ENCODE measurements at places on chromosomes 16 and 17.
A peak's percentile ranks its signal among the peaks of the same experiment; 100 is the strongest.

DNA sequence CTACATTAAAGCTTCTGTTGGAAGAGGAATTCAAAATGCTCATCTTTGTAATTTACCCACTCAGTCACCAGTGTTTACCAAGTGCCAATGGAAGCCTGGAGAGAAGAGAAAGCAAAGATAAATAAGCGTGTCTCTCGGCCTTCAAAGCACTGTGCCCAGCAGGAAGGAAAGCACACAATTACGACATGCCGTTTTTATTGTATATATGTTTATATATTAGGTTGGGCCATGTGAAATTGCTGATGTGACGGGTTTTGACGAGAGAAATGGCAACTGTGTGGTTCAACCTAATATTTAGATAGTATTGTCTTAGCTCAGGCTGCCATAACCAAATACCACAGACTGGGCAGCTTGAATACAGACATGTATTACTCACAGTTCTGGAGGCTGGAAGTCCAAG lies 79.3 kb upstream of the HSBP1 start:
- no peak for DNase-seq

DNA sequence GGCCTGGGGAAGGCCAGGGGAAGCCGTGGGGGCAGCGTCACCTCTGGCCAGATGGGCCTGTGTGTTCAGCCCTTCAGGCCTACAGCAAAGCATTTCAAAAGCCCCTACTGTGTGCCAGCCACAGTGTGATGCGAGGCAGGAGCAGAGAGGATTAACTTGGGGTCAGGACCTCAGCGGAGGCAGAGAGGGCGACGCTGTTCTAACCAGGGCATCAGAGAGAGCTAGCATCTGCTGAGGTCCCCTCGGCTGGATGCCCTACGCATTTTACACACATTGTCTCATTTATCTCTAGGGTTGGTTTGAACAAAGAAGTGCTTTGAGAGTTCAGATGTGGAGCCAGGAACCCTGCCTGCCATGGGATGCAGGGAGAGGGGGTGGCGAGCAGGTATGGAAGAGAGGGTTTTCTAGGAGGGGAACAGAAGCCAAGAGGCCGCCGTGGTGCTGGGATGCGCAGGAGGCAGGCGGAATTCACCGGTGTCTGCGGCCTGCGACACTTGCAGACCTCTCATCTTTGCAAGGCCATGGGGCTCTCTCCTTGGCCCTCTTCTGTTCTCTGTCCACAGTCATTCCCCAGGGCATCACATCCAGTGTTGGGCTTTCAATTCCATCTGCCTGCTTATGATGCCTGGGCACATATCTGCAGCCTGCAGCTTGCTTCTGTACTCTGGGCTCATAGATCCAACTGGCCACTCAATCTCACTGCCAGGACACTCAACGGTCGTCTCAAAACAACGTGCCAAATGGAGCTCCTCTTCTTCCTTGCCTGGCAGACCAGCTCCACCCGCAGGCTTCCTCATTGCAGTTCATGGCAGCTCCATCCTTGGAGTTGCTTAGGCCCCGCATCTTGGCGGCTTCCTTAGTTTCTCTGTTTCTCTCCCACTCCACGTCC lies 8.1 kb upstream of the NKD1 start:
- DNase-seq: no peak

DNA sequence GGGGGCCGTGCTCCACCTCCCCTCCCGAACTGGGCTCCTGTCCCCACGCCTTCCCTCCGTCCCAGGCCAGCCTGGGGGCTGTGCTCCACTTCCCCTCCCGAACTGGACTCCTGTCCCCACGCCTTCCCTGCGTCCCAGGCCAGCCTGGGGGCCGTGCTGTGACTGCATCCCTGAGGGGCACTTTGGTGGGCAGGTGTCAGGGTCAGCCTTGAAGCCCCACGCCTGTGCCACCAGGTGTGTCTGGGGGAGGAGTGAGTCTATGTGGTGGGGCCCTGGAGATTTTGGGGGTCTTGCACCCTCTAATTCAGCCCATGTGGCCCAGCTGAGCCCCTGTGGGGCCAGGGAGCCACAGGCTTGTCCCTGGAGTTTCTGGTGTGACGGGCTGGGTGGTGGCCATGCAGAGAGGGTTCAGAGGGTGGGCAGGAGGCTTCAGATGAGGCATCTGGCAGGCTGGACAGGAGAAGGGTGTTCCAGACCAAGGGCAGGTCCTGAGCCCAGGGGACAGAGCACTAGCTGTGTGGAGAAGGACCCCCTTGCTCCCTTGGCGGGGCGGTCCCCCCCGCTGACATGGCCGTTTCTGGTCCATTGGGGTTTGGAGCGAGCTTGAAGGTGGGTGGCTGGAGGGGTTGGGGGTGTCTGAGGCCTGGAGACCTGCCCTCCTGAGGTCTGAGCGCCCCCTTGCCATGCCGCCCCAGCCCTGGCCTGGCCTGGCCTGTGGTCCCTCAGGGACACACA lies 8.2 kb downstream of the NHERF2 start:
- no peak for DNase-seq

DNA sequence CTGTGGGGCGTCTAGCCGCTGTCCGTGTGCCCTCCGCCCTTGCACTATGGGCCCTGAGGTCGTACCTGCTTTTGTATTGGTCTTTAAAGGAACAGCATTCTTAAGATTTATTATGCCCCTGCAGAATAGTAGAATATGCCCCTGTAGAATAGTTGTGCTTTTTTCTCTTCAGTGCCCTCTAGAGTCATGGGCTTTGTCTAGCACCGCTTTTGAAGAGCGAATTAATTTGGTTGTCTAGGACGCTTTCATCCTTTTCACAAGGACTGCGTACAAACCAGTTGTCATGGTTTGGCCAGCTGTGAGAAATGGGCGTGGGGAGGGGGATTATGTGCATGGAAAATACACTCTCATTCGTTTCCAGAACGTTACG lies 621 bp downstream of the CEP95 start:
- DNase-seq: peak; percentile 71

DNA sequence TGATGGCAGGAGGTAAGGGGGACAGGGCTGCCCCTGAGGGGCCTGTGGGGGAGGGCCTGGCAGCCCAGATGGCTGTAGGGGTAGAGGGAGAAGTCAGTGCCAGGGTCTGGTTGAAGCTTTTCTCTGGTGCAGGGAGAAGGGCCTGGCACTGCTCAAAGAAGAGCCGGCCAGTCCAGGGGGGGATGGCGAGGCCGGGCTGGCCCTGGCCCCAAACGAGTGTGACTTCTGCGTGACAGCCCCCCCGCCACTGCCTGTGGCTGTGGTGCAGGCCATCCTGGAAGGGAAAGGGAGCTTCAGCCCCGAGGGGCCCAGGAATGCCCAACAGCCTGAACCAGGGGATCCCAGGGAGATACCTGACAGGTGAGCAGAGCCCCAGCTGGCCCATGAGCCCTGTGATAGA lies 2.8 kb upstream of the NOL3 start:
- no peak for DNase-seq
